ENCODE measurements at places on chromosomes 1 and 21.

- DNase-seq: no peak
These were observed 29.2 kb downstream of the VASH2 start for GRCh38 chr1:212979340-212980122.

DNA sequence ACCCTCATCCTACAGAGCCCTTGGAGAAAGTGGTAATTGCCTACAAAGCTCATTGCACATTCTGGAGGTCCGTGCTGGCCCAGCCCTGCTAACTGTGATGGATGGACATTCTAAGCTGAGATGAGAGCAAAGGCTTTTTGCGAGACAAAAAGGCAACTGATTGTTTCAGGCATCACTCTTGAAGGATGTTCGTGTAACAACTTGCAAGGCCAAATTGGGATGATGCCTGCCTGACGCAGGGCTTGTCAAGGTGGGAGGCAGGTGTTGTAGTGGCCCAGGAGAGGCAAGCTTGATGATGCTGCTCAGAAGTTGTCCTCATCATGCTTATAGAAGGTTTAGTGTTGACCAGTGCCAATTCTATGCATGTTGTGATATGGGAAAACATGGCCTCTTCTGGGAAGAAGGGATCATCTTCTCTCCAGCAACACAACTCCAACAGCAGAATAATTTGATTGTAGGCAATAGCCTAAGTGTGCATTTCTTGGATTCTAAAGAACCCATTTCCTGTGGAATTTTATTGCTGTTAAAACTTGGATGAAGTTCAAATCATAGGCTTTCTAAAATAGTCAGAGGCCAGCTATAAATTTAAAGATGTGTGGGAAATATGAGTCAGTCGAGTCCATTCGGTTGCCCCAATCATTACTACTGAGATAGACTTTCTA is 102.5 kb upstream of the COA6 start:
- DNase-seq: no peak

- no peak for DNase-seq
These were observed 58.7 kb downstream of the NRDC start for GRCh38 chr1:51819810-51820209.

- DNase-seq: no peak
These were observed 53.4 kb upstream of the C1orf185 start for GRCh38 chr1:51048670-51049069.

GRCh38 chr1:178051071-178051470 is 42.8 kb upstream of the RASAL2 start:
- no peak for DNase-seq

DNA sequence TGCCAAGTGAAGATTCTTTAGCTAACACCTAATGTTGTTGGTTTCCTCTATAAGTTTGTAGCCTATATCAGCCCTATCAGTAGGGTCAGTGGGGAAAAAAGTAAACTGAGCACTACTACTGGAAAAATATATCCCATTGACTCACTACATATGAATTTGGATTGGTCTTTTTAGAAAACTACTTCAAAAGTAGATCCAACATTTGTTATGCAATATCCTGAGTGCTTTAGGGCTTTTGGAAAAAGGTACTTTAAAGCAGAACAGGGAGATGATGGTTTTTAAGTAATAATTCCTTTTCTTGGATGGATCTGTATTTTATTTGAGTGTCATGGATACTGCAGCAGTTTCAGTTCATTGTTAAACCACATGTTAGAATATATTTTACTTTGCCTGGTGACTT is 7.1 kb downstream of the C1orf21 start:
- no peak for DNase-seq

- peak; percentile 37 for DNase-seq
These were observed 67.1 kb downstream of the KCNJ15 start for GRCh38 chr21:38323721-38324531.

GRCh38 chr1:81470275-81470674 is 330.5 kb upstream of the ADGRL2 start:
- no peak for DNase-seq

GRCh38 chr1:35201631-35202030 is 8.7 kb upstream of the SFPQ start:
- no peak for DNase-seq

DNA sequence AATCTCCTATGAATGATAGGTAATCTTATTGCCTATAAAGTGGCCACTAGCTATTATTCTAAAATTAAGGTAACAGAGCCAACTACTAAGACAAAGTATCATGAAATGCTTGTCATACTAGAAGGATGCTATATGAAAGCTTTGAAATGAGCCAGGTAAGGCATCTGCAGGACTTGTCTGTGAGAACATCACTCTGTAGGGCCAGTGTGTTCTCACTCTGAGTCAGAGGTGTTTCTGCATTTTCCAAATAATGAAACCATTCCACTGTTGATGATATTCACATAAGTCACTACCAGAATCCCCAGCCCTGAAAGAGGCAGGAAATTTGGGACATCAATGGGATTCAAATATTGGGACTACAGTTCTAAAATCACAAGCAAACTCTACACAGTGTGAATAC is 25.8 kb upstream of the GBP5 start:
- no peak for DNase-seq

DNA sequence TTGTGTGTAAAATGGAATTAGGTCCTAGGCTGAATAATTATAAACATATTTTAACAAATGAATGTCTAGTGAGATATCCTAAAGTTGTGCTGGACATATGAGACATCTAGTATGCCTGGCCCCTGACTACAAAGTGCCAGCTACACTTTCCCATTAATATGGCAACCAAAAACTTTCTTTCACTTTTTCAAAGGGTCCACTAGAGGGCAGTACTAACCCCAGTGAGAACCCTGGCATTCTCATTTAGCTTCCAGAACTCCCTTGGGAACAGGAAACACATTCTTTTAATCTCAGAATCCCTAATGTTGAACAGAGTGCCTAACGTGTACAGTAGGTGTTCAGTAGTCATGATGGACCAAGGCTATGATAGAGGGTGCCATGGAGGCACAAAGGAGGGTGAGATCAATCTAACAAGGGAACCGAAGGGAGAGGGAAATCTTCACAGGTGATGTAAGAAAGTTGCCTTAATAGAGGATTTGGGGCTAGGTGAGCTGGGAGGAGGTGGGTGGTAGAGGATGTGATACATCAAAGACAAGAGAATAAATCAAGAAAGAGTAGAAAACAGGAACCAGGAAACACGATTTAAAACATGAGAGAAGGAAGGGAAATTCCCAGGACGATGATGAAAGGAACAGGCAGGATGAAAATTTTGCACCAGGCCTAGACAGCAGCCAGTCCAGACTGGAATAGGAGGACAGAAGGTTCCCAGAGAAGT is 41.6 kb downstream of the NSL1 start:
- DNase-seq: peak; percentile 43

DNA sequence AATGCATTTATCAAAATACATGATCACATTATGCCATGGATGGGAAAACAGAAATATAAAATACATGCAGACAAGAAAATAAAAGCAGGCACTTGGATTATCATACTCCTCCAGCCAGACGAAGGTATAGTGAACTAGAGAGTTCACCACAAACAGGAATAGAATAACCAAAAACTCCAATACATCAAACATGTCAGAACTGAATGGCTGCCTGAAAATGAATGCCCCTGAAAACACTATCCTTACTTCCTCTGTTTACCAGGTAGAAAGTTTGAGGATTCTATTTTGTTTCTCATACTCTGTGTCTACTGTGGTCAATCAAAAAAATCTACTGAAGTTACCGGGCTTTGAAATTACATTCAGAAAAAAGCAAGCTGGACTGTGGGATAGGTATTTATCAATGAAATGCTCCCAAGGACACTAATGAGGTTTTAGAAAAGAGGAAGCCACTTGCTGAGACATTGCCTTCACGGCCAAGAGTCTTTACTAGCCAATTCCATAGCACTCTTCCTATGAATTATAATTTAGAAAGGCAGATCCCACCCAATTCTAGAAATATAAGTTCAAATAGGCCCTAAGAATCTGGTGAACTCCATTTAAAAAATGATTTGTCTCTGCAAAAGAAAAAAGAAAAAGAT is 197.7 kb downstream of the SMYD3 start:
- DNase-seq: no peak

Measured in MM.1S (cell line).